ENCODE measurements at places on chromosomes 7 and 10. TPM values are rescaled to one million over a fixed set of nuclear protein-coding genes. Genes with fewer than 3 reads are reported as not detected.

DNA sequence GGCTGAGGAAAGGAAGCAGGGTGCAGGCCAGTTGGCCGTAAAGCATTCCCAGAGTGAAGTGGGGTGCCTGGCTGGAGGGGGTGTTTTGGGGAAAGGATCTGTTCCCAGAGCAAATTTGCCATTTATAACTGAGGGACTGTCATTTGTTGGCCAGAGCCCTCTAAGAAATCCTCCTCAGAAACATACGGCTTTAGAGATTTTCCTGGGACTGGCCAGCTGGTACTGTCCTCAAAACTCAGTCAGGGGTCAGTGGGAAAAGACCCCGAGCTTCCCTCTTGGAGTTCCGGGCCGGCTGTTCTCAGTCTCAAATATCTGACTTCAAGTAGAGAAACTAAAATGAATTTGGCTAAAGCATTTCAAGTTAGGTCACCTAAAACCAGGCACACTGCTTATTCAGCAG, 55.9 kb downstream of the ETV1 start:
- DNase-seq, result no peak

GRCh38 chr10:98425511-98426352, 10.8 kb upstream of the PYROXD2 start:
- DNase-seq, result no peak

STAG3 gene
- total RNA-seq, result 0.13 TPM

GRCh38 chr7:45435846-45436245, 138.3 kb upstream of the ADCY1 start:
- no peak for DNase-seq

DNA sequence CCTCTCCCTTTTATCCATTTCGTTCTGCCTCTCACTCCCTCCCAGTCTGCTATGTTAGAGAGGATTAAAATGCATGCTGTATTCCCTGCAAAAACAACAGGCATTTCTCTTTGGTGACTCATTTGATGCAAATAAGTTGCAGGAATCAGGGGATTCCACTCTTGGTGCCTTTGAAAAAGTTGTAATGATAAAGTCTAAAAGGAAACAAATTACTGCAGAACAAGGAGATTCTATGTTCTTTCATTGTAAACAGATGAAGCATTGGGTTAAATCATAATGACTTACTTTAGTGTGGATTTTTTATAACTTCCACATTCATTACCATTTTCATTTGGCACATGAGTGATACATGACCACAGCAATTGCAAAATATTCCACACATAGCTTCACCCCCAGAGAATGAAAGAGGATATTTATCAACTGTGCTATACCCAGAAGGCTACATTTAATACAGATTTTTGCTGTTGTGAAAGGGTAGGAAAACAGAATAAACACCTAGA, 33.4 kb upstream of the ABLIM1 start:
- no peak for DNase-seq

GRCh38 chr10:112235920-112236319, 47.3 kb upstream of the TECTB start:
- peak; percentile 29 for DNase-seq
